ENCODE measurements at places on chromosomes 5 and 9.

GRCh38 chr9:134666208-134666607 lies 24.6 kb downstream of the COL5A1 start:
- DNase-seq, result no peak

- no peak for DNase-seq
Measured at GRCh38 chr5:139642213-139642612, 5.9 kb upstream of the CXXC5 start.

DNA sequence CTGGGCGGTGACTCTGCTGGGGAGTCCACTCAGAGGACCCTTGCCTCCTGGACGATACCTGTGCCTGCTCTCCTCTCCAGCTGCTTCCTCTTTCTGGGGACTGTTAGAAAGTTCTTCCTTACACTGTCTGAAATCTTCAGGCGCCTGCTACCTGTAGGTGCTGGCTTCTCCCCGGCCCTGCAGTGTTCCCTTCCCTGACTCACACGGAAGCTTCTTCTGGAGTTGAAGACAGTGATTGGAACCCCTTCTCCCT lies 562 bp downstream of the GSN start:
- no peak for DNase-seq

DNA sequence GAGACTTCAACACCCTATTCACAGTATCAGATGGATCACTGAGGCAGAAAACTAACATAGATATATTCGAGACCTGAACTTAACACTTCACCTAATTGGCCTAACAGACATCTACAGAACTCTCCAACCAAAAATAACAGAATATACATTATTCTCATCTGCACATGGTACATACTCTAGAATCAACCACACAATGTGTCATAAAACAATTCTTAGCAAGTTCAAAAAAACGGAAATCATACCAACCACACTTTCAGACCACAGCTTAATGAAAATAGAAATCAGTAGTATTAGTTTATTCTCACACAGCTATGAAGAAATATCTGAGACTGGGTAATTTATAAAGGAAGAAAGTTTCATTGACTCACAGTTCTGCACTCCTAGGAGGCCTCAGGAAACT lies 387.9 kb downstream of the DEPDC1B start:
- DNase-seq, result no peak

DNA sequence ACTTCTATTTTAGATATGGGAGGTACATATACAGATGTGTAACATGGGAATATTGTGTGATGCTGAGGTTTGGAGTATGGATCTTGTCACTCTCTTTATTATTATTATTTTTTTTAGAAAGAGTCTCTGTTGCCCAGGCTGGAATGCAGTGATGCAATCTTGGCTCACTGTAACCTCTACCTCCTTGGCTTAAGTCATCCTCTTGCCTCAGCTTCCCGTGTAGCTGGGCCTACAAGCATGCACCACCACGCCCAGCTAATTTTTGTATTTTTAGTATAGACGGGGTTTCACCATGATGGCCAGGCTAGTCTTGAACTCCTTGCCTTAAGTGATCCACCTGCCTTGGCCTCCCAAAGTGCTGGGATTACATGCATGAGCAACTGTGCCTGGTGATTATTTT lies 138.4 kb upstream of the SLC28A3 start:
- DNase-seq, result no peak

- no peak for DNase-seq
Measured at GRCh38 chr5:173984218-173984617, 4.8 kb upstream of the C5orf47 start.

GRCh38 chr5:118981783-118982182 lies 6.6 kb downstream of the DTWD2 start:
- no peak for DNase-seq

DNA sequence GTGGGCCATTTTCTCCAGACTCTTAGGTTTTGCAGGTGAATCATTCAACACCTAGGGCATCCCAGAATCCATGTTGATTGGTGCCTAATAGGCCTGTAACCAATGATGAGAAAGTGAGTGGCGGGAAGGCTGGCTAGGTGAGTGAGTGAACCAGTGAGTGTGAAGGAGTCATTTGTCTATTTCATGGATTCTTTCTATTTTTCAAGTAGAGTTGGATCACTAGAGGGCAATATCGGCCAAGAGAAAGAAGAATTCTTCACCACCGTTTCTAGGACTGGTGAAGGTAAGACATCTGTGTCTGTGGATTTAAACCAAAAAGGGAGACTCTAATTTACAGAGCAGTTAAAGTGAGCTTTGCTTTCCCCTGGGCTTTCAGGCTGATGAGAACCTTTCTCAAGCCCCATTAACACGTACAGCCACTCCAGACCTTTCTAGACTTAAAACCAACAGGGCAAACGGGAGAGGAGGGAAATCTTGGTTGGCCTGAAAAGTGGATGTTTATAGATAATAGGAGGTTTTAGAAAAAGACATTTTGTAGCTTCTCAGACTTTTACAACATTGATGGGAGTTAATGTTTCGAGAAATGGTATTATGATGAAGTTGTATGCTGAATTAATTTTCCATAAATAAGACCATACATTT lies 114.3 kb upstream of the IL12B start:
- DNase-seq, result no peak

GRCh38 chr9:83596899-83597504 lies 25.9 kb upstream of the IDNK start:
- no peak for DNase-seq

GRCh38 chr5:116824751-116825438 lies 250.3 kb upstream of the SEMA6A start:
- DNase-seq, result no peak

- no peak for DNase-seq
Measured at GRCh38 chr9:95907794-95908193, 32.3 kb downstream of the ERCC6L2 start.

GRCh38 chr5:141657937-141658545 lies 6.8 kb upstream of the FCHSD1 start:
- DNase-seq, result no peak

GRCh38 chr5:174717826-174718455 lies 6.4 kb upstream of the MSX2 start:
- DNase-seq, result no peak

DNA sequence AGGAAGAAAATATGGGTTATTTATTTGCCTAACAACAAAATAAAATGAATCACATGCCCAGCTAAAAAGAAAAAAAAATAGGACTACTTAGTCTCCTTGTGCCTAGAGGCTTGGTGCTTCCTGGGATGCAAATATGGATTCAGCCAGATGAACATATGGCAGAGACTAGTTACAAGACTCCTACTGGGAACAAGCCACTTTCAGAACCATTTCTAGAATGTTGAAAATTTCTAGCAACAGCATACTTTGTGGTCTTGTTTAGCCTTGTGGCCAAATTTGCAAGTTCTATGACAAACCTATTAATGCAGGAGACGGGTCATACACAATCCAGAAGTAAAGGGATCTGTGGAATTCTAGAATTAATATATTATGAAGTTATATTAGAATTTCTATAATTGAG lies 198.7 kb downstream of the CHSY3 start:
- DNase-seq, result no peak

DNA sequence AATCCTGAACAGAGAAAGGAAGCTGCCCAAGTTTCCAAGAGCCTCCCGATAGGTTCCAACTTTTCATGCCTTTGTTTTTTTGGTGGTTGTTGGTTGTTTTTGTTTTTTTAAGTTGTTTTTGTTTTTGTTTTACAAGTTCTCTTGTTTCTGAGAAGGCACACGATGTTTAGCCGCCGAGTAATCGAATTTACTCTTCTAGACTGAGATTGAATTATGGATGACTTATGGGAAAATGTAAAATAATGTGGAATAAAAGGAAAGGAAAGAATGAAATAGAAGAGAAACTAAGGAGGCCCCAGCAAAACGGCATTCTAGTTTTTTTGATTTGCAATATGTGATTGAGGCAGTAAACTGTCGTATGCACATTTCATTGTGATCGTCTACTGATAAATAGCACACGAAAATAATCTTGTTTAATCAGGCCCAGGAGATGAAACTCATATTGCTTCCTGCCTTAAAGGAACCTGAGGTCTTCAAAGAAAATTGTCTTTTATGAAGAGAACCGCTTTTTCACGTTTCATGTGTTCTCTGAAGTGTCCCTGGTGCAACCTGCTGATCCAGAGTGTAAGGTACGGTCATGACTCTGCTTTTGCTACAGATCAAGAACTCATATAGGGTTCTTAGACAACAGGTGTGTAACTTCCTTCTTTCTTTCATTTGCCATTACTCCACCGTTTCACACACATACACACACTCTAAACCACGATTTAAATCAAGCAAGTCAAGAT lies 1.3 kb upstream of the GNAQ start:
- DNase-seq, result no peak

- DNase-seq, result no peak
Measured at GRCh38 chr5:33369485-33370465, 71.0 kb upstream of the TARS1 start.

DNA sequence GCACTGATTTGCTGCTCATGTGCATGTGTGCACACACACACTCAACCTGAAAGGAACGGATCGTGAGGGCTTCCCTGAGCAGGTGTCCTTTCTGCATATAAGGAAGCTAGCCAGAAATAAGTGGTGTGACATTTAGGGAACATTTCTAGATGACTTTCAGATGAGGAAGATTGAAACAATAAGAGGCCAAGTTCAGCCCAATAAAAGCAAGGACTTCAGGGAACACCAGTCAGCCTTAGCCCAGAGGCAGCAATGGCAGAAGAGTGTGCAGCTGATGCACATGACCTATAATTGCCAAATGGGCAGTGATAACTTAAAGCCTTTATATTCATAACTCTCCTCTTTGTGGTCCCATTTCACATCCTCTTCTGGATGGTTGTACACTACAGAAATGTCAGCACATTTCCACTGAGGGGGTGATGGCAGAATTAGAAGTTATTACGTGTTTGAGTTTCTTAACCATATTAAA lies 255.5 kb downstream of the TRIM32 start:
- DNase-seq, result no peak

DNA sequence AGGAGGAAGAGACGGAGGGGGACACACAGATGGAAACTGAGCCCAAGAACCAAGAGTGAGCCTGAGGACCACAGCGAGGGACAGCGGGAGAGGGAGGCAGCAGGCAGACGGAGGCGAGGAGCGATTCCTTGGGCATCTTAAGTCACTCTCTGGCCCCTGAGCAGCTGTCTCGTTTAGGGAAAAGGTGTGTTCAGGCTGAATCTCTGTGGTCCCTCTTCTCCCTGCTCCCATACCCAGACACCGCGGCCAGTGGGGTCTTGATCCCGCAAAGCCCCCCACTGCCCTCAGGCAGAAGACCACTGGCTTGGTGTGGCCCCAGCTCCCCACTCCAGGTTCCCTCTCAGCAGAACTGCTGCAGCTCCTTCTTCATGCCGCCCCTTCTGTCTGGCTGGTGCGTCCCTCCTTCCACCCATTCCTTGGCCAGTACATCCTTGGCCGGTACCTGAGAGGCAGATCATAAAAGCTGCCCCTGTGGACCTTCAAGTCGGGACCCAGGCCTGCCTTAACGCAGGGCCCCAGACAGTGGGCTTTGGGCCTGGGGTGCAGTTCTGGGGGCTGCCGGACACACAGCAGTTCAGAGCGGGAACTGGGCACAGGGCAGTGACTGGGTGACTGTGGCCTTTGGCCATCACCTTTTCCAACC lies 5.8 kb upstream of the RALGDS start:
- no peak for DNase-seq

DNA sequence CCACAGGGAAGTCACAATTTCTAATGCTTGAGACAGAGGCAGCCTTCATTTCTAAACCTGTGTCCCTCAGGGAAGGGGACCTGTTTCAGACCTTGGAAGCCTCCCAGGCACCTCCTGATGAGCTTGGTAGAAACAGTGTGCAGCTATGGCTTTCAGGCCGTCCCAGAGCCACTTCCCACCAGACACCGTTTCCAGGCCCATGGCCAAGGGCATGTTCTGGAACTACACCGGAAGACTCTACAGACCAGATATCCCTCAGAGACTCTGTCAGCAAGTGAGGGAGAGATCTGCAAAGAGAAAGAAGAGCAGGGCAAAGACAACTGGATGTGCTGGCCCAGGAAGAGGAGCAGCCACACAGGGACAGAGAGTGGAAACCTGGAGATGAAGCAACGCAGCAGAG lies 82.2 kb upstream of the HSPA9 start:
- no peak for DNase-seq

DNA sequence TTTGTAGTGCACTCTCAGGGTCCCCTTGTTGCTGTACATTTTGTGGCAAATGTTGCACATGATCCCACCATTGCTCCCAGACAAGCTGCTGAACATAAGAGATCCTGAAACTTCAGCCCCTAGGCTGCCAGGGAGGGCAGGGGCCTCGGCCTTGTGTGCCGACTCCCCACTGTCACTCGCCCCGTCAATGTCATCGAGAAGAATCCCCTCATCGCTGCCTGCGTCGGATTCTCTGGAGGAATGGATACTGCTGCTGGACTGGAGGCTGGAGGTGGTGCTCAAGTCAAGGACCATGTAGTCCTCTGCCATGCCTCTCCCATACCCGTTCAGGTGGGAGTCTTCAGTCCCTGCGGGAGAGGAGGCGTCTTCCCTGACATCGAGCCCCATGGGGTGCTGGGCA lies 451.3 kb downstream of the BNC2 start:
- no peak for DNase-seq

DNA sequence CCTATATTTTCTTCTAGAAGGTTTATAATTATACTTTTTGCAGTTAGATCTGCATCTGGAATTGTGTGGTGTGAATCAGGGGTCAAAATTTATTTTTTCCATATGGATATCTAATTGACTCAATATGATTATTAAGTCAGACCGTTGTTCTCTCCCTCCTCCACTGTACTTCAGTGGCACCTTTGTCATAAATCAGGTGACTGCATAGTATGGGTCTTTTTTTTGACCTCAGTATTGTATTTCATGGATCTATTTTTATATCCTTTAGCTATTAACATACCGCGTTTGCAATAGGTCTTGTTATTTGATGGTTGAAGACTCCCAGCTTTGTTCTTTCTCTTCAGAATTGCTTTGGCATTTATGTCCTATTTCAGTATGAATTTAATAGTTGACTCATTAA lies 107.4 kb downstream of the BOD1 start:
- DNase-seq, result no peak

DNA sequence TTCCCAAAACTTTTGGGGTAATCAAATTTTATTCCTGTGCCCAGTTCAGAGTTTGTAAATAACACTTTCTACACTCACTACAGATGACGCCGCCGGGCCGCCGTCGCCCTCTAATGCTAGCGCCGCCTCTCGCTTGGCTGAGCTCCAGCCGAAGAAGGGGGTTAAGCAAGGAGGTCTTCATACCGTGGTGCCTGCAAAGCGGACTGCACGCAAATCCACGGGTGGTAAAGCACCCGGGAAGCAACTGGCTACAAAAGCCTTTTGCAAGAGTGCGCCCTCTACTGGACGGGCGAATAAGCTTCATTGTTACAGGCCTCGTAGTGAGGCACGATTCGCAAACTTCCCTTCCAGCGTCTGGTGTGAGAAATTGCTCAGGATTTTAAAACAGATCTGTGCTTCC lies 280.4 kb downstream of the MEF2C start:
- no peak for DNase-seq

DNA sequence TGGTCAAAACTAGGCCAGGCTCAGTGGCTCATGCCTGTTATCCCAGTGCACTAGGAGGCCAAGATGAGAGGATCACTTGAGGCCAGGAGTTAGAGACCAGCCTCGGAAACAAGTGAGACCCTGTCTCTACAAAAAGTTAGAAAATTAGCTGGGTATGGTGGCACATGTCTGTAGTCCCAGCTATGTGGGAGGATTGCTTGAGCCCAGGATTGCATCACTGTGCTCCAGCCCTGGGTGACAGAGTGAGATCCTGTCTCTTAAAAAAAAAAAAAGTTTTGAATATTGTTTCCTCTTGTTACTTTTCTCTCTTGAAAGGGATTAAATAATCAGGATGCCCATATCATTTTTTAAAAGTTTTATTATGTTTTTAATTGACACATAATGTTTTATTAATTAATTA lies 7.6 kb downstream of the ARHGEF37 start:
- no peak for DNase-seq
